Activated naive CD8-positive, alpha-beta T cell treated with anti-CD3 and anti-CD28 coated beads for 36 hours (primary cell): ENCODE measurements at places on chromosomes 11 and 22.

GRCh38 chr11:34478845-34479663, 34.5 kb downstream of the ELF5 start:
- DNase-seq, result no peak

GRCh38 chr11:62400760-62401159, 18.1 kb upstream of the SCGB1A1 start:
- no peak for DNase-seq

DNA sequence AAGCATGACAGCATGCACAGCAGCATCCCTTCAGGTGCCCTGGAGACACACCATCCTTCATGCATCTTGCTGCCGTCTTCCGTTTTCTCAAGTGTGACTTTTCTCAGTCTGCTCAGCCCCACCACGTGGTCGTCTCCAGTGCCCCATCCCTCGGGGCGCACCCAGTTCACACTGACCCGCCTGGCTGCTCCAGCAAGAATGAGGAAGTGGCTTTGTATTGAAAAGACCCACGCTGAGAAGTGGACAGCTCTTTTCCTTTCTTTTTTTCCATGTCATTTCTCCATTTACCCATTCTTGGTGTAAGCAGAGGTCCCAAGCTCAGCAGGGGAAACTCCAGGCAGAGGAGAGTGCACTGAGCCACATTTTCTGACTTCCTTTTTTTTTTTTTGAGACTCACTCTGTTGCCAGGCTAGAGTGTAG, 14.5 kb downstream of the SERPINH1 start:
- peak; percentile 13 for DNase-seq

DNA sequence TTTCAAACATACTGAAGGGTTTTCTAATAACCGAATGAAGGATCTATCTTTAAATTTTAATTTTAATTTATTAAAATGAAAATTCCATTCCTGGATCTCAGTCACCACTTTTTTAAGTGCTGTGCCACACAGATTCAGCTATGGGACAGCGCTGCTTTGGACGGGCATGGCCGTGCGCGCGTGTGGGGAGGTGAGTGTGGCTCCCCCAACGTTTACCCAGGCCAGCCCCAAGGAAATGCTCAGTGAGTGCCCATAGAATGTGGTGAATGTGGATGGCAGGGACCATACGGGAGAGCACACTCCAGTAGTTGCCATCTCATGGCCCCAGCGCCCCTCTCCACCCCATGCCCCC, 88.0 kb upstream of the KCNQ1OT1 start:
- no peak for DNase-seq

- no peak for DNase-seq
These were observed 12.6 kb upstream of the SYT13 start for GRCh38 chr11:45298718-45299117.

- DNase-seq, result no peak
These were observed 20.8 kb upstream of the LINC01488 start for GRCh38 chr11:69460540-69461257.

DNA sequence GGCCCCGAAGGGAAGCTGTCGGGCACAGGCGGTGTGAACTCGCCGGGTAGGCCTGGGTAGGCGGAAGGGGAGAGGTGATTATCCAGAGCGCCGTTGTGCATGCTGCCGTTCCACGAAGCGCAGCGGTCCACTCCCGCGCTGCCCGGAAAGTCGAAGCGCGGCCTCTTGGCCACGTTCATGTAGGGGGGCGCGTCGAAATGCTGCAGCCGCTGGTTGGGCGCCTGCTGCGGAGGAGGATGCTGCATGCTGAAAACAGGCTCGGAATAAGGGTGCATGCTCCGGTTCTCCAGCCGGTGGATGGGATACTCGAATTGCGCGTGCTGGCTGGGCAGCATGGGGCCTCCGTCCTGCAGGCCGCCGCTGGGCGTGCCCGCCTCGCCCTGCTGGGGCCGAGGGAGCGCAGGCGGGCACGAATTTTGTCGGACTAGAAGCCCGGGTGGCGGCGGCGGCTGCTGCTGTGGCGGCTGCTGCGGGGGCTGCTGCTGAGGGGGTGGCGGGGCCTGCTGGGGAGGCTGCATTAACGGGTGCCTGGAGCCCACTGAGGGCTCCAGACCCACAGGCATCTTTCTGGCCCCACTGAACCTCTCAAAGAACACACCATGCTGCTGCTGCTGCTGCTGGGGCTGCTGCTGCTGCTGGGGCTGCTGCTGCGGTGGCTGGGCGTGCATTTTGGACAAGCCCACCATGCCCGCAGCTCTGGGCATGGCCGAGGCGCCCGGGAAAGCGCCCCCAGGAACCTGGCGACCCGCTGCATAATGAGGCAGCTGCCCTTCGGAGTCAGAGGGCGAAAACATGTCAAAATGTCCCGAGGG, 2.3 kb downstream of the MN1 start:
- DNase-seq, result no peak

DNA sequence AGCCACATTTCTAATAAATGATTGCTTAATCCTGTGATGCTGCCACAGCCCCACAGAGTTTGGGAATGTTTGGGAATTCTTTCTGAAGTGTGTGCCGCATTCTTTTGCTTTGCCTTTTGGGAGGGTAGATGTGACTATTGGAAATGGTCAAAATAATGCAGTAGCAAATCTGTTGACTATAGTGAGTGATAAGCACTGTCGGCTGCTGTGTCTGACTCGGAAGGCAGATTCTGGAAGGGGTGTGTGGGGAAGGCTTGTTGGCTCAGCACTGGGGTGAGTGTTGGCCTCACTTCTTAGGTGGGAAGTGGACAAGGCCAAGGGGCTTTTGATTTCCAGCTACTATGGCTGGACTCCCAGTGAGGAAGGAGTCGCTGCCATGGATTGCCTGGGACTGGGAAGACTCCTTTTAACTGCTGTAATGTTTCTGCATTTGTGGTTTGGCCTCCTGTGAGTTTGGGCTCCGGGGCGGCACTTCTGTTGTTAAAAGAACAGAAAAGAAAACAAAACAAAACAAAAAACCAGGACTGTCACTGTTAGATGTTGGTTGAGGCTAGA, 20.1 kb downstream of the ZBTB16 start:
- no peak for DNase-seq

DNA sequence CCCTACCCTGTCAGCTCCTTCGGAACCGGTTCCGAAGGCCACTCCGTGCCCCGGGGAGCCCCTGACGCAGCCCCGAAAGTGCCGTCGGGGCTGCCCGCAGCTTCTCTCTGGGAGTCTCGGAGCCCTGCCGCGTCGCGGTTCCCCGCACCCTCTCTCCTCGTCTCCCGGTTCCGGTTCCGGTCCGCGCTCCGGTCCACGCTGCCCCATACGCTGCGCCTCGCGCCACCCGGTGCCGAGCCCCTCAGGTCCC, 618 bp downstream of the MTA2 start:
- peak; percentile 58 for DNase-seq

- DNase-seq, result no peak
These were observed 22.3 kb downstream of the TTLL1 start for GRCh38 chr22:43066844-43067385.

DNA sequence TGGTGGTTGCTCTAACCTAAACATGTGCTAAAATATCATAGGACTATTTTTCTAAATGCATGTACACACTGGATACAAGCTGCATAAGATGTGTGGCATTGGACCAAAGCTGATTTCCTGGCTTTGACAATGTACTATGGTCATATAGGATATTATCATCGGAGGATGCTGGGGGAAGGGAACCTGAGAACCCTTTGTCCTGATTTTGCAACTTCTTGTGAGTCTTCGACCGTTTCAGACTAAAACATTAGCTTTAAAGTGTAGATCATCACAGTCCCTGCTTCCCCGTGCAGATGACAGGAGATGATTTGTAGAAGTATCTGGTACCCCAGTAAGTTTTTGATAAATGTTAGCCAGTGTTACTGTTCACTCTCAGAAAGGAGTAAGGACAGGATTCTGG, 554.7 kb downstream of the MIAT start:
- DNase-seq, result no peak

- no peak for DNase-seq
These were observed 141.2 kb downstream of the CSNK2A3 start for GRCh38 chr11:11211888-11212287.

GRCh38 chr22:45212306-45212709, 28.4 kb downstream of the KIAA0930 start:
- DNase-seq, result no peak

- no peak for DNase-seq
These were observed 174.1 kb downstream of the CSNK2A3 start for GRCh38 chr11:11178671-11179638.

DNA sequence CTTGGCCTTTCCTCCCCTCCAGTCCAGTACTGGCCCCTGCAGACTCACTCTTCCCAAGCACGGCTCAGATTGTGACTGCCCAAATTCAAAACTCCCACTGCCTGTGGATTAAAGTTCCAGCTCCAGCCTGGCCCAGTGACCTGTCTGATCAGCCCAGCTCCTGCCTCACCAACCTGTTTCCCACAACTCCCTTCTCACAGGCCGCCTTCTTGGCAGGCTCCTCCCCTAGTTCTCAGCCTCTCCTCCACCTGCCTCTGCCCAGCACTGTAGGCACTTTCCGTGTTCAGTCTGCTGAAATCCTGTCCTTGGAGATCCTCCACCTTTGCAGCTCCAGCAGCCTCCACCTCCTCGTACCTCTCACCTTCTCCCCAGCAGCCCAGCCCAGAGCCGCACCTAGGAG, 68.6 kb downstream of the MICAL2 start:
- DNase-seq, result no peak

DNA sequence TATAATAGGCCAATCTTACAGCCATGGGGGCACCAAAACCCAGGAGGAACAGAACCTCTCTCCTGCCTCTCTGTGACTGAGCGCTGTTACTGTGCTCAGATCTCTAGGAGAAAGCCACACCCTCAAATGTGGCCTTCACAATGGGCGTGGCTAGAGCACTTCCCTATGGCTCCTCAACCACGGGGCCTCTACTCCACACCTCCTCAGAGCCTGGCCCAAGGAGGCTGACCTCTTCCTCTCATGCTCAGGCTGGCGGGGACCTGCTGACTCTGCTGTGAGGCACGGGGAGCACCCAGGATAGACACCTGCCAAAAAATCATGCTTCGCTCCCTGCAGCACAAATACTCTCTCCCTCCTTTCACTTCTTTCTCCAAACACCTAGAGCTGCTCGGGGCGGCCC, 41.0 kb downstream of the C11orf58 start:
- DNase-seq, result no peak

- DNase-seq, result no peak
These were observed 106.5 kb upstream of the SYT13 start for GRCh38 chr11:45392591-45393091.

- peak; percentile 48 for DNase-seq
These were observed 15.0 kb downstream of the DENND5A start for GRCh38 chr11:9250139-9250582.

GRCh38 chr11:20611892-20612291, 12.5 kb downstream of the SLC6A5 start:
- no peak for DNase-seq

DNA sequence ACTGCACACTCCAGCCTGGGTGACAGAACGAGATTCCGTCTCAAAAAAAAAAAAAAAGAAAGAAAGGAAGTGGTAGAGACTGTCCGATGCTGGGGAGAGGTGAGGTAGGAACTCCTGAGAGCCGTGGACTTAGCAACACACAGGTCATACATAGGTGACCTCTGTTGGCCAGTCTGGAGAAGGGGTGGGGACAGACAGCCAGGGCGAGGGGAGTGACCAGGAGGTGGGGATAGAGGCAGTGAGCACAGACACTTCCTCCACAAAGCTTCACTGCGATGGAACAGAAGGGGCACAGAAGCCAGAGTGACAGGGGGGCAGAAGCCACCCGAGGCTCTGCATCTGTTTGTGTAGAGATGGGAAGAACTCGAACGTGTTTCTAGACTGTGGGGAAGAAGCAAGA, 47.1 kb downstream of the MYH9 start:
- DNase-seq, result no peak

GRCh38 chr11:78607696-78608095, 33.0 kb upstream of the NARS2 start:
- DNase-seq, result no peak

- no peak for DNase-seq
These were observed 298.7 kb upstream of the DDI1 start for GRCh38 chr11:103737747-103738146.

DNA sequence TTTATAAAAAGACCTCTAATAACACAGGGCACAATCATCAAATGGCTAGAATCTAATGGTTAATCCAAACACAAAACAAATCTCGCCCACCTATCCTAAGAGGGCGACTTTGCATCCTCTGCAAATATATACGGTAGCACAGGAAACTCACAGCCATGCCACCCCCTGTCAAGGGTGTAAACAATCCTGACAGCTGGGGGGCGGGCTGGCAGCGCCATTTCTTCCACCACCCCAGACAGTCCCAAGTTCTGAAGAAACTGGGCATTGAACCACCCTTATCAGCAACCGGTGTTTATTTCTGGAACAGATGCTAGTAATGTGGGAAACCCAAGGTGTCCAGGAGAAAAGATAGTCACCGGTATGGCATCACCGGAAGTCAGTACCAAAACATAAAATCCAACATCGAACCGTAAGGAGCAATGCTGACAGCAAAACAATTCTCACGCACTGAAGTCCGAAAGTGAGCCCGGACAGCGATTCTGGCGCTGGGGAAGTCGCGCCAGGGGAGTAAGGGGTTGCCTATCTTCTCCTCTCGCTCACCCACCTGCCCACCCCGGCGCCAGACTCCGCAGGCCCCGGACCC, 825 bp downstream of the FBXO3 start:
- peak; percentile 43 for DNase-seq

- DNase-seq, result no peak
These were observed 4.5 kb downstream of the SHISA8 start for GRCh38 chr22:41910050-41911000.

GRCh38 chr11:117187428-117187798, 8.9 kb downstream of the SIDT2 start:
- DNase-seq, result no peak

DNA sequence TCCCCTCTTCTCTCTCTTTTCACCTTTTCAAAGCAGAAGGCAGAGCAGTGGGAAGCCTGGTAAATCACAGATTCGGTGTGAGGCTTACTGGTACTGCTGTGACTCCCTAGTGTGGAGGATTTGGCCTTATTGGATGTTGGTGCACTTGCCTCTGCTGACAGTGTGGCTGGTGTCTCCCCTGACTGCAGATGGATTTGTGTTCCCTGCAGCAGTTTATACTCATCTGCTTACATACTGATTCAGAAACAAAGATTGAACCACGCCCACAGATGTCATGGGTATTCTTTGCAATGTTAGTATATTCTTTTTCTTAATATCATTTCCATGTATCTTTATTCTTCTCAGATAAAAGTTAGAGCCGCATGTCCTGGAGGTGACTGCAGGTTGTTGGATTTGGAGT, 26.8 kb upstream of the GRIK4 start:
- DNase-seq, result no peak

DNA sequence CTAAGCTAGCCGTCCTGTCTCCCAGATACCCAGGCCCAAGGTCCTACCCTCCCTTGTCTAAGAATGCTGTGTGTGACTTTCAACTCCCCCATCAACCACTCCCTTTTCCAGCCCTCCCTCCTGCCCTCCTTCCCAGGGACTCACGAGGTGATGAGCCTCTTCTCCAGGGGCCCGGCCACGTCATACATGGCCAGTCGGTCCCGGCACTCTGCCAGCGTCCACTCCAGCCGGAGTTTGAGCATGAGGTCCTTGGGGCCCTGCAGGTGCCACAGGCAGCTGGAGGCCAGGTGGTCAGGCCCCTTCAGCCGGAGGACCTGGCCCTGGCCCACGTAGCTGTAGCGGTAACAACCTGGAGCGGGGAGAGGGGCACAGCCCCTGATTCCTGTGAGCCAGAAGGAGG, 20.1 kb downstream of the TMPRSS6 start:
- DNase-seq, result no peak
